ENCODE measurements at places on chromosomes 6 and 20.

DNA sequence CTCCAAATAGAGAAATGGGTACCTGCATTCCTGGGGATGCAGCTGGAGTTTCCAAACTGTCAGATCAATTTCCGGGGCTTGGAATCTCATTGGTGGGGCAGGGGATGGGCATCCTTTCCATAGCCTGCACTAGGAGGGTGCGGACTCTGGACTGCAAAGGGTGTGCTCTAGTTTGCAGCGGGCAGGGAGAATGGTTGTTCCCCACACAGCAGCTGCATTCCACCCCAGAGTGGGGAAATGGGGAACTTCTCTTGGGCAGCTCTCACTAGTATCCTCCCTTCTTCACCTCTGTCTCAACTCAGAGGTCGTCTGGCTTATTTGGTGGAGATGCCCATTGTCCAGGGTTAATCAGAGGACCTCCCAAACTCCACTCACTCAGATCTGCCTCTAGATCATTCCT, 34.5 kb upstream of the CDKN1A start:
- DNase-seq = no peak

- no peak for DNase-seq
Observed at GRCh38 chr20:36362978-36363713, 57.0 kb downstream of the DLGAP4 start.

GRCh38 chr20:52056203-52057062, 135.1 kb downstream of the ZFP64 start:
- peak; percentile 98 for DNase-seq

DNA sequence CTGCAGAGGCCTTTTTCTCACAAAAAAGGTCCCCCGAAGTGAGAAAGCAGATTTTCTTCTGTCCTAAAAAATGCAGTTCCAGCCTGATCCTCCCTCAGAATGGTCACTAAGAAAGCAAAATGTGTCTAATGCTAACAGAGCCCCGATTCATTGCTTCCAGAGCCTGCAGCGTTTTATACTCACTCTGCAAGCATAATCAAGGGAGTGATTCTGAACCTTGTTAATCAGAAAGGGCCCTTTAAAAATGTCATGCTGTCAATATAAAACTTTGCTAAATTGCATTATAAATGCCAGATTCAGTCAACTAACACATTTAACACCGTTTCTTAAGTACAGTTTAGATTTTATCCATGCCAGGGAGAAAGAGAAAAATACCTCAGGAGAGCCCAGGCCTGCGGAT, 202.8 kb downstream of the CD83 start:
- DNase-seq = no peak

DNA sequence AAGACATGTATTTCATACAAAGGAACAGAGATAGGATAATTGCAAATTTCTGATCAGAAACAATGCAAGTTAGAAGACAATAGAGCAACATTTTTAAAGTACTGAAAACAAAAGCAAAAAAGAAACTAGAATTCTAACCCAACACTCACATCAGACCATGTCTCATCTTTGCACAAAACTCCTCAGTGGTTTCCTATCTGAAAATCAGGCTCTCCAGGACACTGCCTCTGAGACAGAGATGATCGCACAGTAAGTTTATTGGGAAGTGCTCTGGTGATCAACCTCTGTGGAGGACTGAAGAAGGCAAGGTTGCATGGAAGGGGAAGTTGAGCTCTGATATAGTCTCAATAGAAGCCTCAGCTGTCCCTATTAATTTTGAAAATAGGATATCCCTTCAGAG, 2.3 kb upstream of the TTBK1 start:
- no peak for DNase-seq

DNA sequence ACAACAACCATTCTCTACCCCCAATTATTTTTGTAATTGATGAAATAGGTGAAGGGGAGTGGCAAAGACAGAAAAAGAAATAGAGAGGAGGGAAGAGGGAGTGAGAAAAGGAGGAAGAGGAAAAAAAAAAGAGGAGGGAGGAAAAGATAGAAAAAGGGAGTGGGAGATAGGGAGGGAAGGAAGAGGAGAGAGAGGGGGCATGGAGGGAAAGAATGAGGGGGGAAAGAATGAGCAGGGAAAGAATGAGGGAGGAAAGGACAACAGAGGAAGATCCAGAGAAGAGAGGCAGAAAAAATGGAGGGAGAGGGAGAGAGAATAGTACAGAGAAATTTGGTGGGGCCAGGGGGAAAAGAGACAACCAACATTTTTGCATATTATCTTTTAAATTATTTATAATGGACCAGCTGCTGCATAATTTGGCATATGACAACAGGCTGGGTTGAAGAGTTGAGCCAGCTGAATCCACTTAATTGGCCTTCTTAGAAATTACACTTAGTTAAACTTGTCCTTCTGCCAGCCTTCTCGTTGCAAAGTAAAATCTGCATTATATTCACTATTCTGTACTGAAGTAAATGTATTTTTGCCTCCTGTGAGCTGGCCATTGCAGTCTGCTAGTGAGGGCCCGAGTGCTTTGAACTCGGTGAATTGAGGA, 101.0 kb downstream of the ARHGAP18 start:
- no peak for DNase-seq

DNA sequence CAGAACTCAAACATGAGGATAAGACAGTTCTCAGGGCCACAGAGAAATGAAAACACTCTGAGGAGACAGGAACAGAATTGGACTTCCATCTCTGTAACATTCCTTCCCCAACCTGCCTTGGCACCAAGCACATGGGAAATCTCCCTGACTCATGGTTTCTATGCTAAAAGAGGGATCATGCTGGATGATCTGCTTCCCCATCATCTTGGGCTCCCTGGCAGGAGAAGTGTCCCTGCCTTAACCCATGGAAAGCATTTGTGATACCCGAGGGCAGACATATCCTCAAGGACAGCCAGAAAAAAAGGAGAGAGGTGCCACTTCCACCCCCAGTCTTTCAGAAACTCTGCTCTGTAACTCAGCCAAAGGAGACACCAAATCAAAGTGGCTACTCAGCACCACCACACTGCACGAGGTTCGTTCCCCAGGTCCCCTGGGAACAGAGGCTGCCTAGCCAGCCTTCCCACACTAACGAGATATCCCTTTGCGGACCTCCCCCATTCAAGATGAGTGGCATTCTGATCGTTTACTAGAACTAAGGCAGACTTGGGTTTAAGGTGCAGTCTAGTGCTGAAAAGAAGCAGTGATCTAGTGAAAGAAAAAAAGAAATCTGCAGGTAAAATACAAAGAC, 34.8 kb downstream of the BLOC1S5 start:
- peak; percentile 28 for DNase-seq

GRCh38 chr6:147142684-147143245, 61.5 kb upstream of the STXBP5 start:
- no peak for DNase-seq

DNA sequence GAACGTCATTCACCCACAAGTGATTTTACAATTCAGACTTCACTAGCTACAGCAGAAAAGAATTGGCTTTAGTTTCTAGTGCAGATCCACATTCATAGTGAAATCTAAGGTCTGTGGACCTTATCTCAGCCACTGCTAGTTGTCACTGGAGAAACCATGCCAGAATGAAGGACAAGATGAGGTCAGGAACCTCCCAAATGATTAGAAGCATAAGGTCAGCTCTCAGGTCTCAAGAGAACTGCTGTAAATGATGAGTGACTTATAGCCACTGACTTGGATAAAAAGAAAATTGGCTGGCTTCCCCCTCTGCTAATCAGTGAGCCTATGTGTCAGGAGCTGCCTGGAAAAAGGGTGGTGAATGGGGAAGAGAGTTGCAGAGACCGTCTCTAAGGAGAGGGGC, 265.3 kb upstream of the BMP2 start:
- DNase-seq = no peak

GRCh38 chr6:44771647-44772415, 384.3 kb downstream of the CDC5L start:
- DNase-seq = no peak

- DNase-seq = peak; percentile 71
Observed at GRCh38 chr6:100237821-100238220, 226.9 kb downstream of the SIM1 start.

GRCh38 chr20:61048302-61048701, 203.8 kb upstream of the CDH4 start:
- no peak for DNase-seq

DNA sequence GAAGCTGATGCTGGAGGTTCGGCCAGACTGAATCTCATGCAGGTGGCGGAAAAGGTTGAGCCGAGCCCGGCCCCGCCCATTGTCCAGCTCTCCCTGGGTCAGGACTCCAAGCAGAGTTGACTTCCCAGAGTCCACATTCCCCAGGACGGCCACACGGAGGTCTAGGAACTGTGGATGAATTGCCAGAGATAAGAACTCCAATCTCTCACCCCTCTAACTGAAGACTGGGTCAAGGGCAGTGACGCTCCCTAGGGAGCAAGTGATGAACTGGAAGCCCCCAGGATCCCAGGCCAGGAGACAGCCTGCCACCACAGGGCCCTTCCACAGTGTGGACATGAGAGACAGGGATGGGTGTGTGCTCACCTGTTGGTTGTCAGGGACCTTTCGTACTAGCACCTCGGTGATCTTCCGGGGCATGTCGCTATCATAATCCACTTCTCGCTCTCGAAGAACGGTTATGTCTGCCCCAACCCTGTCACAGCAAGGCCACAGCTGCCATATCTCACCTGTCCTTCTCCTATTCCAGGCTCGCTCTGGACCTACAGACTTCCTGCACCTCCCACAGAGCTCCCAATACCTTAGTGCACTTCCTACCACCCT, 3.6 kb downstream of the GTPBP2 start:
- DNase-seq = no peak

DNA sequence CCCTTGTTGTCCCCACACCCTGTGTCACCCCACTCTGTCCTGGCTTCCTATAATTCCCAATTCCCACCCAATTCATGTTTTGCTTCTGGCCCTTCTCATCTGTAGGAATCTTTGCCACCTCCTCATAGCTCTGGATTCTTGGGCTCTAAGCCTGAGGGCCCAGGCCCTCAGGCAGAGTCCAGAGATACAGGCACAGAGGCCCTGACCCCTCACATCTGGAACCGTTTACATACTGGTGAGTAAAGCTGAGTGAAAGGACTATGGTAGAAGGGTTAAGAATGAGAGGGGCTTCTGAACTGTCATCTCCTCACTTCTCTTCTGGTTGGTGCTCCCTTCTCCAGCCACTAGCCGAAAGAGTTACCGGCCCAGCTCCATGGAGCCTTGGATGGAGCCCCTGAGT, 13.6 kb downstream of the PRRC2A start:
- DNase-seq = no peak

DNA sequence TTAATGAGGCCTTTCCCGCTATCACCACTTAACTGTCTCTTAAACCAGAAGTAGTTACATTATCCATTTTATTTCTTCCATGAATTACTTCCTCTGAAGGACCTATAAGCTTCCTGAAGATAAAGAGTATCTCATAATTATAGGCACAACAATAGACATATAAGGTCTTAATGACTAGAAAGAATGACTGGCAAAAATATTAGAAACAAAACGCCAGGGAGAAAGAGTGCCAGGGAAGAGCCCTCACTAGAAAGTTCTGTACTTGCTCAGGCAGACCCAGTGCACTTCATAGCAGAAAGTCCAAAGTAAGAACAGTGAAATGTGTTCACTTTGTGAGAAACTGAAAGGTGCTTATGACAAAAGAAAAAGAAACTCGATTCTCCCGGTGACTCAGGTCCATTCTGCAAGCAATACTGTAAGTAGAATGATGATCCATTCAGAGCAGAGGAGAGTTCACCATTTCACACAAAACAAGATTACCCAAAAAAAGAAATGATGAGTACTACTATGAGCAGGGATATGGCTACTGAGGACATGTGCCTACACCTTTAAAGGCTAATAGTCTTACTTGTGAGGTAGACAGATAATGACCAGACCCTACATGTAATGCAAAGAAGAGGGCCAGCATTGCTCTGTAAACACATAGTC, 5.5 kb downstream of the ZNF334 start:
- no peak for DNase-seq

DNA sequence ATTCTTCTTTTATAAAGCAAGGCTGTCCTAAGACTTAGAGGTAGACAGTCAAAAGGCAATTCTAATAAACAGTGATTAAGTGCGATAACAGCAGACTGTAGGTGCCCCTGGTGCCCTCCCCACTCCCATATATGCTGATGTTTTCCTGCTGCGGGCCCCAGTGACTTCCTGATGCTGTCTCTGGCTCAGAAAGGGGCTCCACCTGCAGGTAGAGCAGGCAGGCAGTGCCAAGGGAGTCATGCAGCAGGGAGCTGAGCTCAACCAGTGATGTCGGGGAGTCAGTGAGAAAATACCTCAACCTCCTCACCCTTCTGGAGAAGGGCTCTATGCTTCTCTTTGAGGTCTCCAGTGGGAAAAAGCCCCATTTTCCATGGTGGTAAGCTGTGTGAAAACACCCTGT, 126.7 kb upstream of the SSTR4 start:
- no peak for DNase-seq

GRCh38 chr6:157769776-157770426, 53.1 kb upstream of the SNX9 start:
- DNase-seq = no peak

- no peak for DNase-seq
Observed at GRCh38 chr20:23099791-23100719, 13.9 kb upstream of the CD93 start.

GRCh38 chr6:26232940-26233648, 131.9 kb upstream of the BTN3A2 start:
- peak; percentile 88 for DNase-seq

DNA sequence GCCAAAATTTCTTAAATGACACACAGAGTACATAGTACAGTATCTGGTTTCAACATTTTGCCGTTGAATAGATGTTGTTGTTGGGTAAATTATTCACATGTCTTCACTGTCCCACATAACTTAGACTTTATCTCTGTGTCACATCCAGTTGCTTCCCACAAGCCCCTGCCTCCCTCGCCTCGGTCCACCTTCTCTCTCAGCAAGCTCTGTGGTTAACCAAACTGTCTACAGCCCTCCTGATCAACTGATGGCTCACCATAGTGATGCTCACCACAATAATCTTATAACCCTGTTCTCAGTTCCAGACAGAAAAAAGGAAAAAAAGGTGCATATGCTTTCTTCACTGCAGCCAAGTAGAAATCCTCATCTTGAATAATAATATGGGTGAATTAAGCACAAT, 23.0 kb downstream of the IL17F start:
- DNase-seq = peak; percentile 18

GRCh38 chr6:41759905-41760579, 12.8 kb upstream of the PGC start:
- DNase-seq = no peak

- DNase-seq = peak; percentile 89
Observed at GRCh38 chr20:47276851-47277534, 79.5 kb downstream of the ZMYND8 start.

- DNase-seq = no peak
Observed at GRCh38 chr20:48190757-48191156, 405.5 kb upstream of the SULF2 start.

- DNase-seq = peak; percentile 50
Observed at GRCh38 chr6:35302604-35303241, 5.1 kb downstream of the DEF6 start.
